ENCODE measurements at places on chromosomes 7 and 10.
A peak's percentile ranks its signal among the peaks of the same experiment; 100 is the strongest.

GRCh38 chr10:17235136-17235535, 7.1 kb downstream of the VIM start:
- DNase-seq: no peak

DNA sequence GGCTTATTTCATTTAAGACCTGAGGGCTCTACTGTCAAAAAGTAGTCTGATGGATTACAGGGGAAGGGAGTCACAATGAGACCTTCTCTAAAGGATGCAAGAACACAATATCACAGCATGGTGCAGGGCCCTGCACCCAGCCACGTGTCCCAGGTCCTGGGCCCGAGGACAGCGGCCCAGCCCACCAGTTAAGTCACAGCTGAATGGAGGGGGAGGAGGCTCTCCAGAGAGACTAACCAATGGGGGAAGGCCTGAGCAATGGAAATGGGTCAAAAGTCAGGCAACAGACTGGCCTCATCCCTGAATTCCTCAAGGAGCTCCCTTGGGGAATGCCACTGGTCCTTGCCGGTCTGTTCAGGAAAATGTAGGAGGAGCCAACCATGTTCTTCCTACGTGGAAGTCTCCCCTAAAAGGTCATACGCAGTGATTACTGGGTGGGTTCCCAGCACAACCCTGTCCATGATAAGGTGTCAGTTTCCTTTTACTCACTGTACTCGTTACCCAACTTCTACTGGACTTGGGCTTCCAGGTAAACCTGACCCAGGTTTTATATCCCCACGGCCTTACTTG, 28.3 kb downstream of the CCDC3 start:
- no peak for DNase-seq

- no peak for DNase-seq
Measured at GRCh38 chr7:32560075-32560474, 64.8 kb downstream of the AVL9 start.

- DNase-seq: peak; percentile 44
Measured at GRCh38 chr7:28922624-28923331, 35.4 kb downstream of the TRIL start.

GRCh38 chr10:129495698-129496097, 28.7 kb downstream of the MGMT start:
- no peak for DNase-seq

DNA sequence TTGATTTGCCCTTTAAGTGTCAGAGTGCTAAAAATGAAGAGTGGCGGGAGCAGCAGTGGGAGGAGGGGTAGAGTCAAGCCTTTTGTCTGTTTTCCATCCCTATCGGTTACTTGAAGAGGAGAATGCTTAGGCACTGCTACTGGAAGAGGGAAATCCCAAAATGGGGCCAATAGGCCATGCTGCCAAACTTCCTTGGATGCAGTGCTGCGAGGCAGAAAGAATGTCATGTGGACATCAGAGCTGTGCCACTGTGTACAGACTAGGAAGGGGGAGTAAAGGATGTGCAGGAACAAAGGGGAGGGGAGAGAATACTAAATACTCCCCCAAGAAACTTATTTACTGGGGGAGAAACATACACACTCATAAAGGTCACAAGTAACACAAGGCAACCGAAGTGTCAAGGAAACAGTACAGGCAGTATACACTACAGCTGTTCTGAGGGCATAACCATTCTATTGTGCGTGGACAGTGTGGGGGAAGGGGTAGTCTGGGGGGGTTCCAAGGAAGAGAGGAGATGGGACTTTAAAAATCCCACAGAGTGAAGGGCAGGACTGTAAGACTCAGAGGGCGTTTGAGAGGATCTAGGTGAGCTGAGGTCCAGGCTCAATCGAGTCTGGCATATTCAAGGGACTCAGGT, 228.7 kb upstream of the PLXNA4 start:
- DNase-seq: no peak

DNA sequence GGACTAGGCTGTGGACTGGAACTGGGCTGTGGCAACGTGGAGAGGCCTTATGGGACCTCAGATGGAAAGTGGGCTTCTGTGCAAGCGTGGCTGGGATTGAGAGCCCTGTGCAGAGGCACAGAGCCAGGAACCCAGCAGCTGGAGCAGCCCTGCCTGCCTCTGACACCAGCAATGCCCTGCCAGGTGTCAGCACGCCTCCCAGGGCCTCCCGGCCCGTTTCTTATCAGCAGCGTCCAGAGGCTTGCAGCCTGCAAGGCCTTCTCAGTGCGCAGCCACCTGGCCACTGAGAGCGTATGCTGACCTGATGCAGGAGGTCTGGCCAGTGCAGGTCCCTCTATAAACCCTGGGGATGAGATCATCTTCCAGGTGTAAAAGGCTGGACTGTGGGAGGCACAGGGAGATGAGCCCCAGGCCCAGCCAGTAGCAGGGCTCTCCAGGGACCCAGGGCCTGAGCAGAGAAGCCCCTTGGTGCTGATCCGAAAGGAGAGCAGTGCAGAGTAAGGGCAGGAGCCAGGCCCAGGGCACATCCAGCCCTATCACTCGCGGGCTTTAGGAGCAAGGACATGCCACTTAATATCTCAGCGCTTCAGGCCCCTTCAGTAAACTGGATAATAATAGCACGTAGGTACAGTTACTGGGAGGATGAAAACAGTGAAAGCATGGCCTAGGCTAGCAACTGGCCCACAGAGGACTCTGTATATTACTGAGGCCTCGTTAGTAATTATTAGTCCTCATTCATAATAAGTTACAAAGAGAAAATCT, 38.8 kb upstream of the ANTXRL start:
- DNase-seq: no peak

DNA sequence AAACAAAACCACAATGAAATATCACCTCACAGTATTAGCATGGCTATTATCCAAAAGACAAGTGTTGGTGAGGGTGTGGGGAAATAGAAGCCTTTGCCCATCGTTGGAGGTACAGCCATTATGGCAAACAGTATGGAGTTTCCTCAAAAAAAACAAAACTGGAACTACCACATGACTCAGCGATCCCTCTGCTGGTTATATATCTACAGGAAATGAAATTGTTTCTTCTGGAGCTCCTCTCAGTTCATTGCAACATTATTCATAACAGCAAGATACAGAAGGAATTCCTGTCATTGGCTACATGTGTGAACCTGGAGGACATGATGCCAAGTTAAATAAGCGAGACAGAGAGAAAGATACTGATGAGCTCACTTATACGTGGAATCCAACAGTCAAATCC, 2.4 kb upstream of the UBE3C start:
- no peak for DNase-seq

GRCh38 chr7:112908086-112908485, 117.9 kb upstream of the TMEM168 start:
- DNase-seq: no peak

DNA sequence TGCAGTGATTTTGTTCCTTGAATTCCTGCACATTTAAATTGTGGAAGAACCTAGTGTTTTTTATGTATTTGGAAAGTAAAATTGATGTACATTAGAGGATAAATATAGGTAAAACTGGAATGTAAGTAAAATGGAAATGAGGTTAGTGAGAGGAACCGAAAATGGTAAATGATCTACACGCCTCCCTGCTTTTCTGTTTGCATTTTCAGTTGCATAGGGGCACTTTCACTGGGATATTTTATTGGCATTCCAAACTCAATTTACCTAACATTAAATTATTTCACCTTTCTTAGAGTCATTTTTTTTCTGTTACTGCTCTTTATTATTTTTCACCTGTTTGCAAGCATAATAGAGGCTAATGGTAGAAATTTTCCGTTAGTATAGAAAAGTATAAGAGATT, 8.0 kb downstream of the CDK13 start:
- no peak for DNase-seq

- DNase-seq: no peak
Measured at GRCh38 chr7:107701191-107701590, 40.6 kb downstream of the SLC26A4 start.

Measured in CMK (cell line).